Epithelial cell of proximal tubule (primary cell): ENCODE measurements at places on chromosomes 2 and 18. TPM values are rescaled to one million over a fixed set of nuclear protein-coding genes. Genes with fewer than 3 reads are reported as not detected.

- DNase-seq, result no peak
These were observed 16.9 kb upstream of the FN1 start for GRCh38 chr2:215452725-215453124.

DNA sequence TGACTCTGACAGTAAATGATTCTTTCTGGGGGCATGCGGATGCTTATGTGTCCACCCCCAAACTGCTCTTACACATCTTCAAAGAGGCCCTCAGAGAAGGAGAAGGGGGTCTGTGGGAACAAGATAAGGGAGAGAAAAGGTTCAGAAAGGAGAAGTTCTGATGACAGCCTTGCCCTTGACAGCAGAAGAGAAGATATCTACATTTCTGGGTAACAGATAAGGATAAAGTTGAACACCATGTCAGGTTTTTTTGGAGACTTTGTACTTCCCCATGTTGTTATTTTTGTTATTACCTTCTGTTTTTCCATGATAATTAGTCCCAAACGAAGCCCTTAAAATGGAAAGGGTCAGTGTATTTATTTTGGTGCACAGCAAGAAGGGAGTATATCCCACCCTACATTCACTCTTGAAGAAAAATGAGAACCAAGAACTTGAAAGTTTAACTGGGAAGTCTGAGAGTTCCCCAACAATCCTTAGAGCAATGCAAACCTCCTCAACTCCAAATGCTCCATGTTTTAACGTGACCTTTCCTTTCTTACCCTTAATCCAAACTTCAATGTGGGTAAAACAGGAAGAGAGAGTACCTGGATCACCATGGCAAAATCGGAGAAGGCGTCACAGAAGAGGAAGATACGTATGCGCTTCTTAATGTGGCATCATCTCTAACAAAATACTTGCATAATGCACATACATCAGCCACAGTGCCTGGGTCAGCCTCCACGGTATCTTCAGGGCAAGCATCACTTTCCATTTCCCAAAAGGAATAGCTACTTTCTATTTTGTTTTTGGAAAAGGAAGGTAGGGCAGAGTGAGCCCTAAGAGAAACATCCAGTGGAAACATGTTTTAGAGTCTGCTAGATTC lies 264.6 kb upstream of the STON1 start:
- no peak for DNase-seq

The GAL3ST2 gene
- 0.22 TPM in 1 of 2 replicates, not detected in the other for total RNA-seq

DNA sequence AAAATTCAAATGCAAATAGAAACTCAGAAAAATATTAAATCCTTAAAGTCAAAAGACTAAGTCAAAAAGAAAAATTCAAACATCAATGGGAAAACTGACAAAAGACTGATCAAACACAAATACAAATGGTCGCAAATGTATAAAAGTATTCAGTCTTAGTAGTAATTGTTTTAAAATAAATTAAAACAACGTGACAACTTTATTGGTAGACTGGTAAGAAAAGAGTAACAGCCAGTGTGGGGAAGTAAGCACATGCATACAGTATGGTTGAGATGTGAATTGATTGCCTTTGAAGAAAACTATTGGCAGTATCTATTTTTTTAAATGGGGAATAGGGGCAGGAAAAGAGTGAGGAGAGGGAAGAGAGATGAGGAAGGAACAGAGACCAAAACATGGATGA lies 9.8 kb downstream of the TMEM131 start:
- no peak for DNase-seq

The SKA1 gene
- total RNA-seq, result 23.9 and 34.2 TPM in 2 replicates

DNA sequence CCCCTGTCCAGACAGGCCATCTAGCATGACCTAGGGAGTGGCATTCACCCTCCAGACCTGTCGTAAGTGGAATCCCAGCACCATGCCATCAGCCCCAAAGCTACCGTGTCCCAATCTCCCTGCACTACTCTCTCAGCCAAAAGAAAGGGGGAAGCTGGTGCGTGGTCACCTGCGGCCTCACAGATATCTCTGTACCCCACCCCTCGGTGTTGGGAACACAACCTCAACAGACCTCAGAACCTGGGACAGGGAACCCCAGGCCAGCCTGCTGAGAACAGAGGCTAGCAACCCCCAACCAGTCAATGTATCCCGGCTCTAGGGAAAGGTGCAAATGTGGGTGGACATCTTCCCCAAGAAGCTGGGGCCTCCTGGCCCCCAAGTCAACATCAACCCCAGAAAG lies 38.2 kb downstream of the LMAN2L start:
- no peak for DNase-seq
